ENCODE measurements at places on chromosomes 7 and 10.

GRCh38 chr7:108650467-108650866 is 80.8 kb downstream of the DNAJB9 start:
- DNase-seq, result no peak

DNA sequence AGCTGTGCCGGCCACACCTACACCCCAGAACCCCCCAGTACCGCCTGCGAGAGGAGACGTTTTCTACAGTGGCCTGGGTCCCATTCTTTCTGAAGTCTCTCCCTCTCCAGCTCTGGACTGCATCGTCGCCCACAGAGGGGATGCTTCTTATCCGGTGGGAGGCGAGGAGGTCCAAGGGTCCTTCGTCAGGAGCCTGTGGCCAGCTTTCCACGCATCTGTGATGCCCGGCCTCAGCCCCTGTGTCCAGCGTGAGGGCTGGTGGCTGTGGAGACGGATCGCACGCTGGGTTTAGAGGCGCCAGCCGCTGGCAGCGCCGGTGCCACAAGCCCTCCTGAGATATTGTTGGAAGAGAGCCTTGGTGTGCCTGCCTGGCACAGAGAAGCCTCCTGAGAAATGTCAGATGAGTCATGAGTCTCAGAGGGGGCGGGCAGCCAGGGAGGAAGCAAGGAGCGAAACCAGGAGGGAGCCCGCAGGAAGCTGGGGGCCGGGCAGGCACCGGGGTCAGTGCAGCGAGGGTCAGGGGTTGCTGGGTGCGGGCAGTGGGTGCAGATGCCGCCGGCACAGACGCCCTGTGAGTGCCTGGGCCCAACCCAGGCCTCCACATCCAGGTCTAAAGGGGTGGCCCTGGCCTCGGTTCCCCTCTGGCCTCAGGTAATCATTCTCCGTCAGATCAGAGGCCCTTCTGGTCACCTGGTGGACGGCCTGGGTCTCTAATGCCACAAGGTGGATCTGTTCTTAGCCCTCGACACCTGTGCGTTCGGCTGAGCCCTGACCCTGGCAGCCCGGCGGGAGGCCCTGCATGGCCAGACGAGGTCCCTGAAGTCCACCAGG is 86.0 kb upstream of the DIP2C start:
- DNase-seq, result no peak

- no peak for DNase-seq
These were observed 10.4 kb downstream of the HDAC9 start for GRCh38 chr7:18505870-18506460.

DNA sequence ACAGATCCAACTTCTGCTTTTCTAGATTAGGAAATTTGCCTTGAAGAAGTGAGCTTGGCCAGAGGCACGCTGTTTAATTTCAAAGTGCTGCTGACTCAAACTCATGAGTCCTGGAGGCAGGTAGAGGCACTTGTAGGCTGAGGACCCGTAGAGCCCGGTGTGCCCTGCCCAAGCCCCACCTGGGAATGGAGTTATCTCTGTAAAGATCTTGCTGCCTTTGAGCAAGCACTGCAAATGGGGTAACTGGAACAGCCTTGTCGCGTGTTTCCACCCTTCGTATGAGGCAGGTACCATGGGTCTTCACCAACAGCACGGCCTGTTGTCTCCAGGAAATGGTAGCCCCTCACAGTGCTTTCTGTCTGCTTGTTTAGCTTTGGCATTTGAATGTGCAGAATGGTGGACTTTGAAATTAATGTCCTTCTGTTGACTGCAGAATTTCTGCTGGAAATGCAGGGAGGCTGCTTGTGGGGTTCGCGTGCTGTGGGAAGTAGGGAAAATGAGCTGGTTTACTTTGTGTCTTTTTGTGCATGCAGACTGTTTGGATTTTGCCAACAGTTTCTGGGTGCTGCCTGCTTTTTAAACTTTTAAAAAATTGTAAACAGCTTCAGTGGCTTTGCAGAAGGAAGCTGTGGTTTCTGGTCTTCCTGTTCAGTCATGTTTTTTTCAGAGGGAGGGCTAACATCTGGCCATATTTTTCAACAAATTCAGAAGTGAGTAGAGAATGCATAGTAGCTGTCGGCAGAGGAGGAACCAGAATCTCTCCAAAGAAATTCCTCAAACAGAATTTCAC is 27.2 kb downstream of the CCM2 start:
- peak; percentile 32 for DNase-seq

DNA sequence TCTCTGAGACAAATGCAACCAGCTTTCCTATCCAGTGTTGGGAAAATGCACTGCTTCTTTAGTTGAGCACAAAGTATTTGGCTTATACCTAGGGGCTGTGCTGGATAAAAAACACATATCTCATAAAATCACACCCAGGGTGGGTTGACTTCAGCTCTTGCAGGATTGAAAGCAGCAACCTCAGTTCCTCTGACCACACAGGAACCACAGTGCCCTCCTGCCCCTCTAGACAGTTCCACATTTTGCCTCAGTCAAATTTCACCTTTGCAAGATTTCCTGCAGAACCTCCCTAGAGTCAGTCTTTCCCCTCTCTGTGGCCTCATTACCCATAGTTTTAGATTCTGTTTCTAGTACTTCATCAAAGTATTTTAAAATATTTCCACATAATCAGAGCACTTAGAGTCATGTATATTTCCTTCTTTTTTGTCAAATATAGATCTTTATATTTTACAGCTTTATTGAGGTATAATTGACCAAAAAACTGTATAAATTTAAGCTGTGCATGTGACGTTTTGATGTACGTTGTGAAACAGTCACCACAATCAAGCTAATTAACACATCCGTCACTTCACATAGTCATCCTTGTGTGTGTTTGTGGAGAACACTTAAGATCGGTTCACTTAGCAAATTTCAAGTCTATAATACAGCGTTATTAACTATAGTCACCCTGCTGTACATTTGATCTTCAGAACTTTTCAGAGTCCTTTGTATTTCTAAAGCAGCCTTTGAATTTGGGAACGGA is 37.0 kb upstream of the EGR2 start:
- peak; percentile 70 for DNase-seq

- DNase-seq, result no peak
These were observed 57.7 kb downstream of the MAD1L1 start for GRCh38 chr7:2175091-2175490.

DNA sequence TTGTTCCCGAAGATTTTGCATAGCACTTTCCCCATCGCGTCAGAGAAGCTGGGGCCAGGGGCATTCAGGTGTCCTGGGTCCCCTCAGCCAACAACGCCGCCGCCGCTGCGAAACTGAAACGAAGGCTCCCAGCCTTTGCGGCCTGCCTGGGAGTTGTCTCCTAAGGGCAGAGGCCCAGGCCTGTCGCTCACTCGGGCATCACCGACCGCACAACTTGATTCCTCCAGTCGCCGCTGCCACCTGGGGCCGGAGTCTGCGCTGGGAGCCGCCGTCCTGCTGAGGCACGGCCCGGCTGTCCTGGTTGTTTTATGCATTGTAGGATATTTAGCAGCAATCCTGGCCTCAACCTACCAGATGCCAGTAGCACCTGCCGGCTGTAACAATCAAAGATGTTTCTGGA is 22.0 kb downstream of the ZSCAN25 start:
- DNase-seq, result no peak

- no peak for DNase-seq
These were observed 117.2 kb upstream of the KLF6 start for GRCh38 chr10:3902054-3902808.

GRCh38 chr10:27723436-27723835 is 22.2 kb downstream of the MKX start:
- DNase-seq, result no peak

GRCh38 chr10:75742355-75742754 is 310.9 kb downstream of the LRMDA start:
- DNase-seq, result no peak

GRCh38 chr10:30219971-30220751 is 128.9 kb downstream of the MTPAP start:
- no peak for DNase-seq

- DNase-seq, result no peak
These were observed 72.4 kb downstream of the DENND2A start for GRCh38 chr7:140568021-140568813.

- DNase-seq, result no peak
These were observed 10.5 kb upstream of the CRPPA start for GRCh38 chr7:16431646-16432424.

GRCh38 chr7:44307301-44307900 is 18.0 kb downstream of the CAMK2B start:
- no peak for DNase-seq

GRCh38 chr7:40805361-40805760 is 670.6 kb downstream of the SUGCT start:
- no peak for DNase-seq
